Activated T-helper 1 cell treated with anti-CD3 and anti-CD28 coated beads, Interleukin-12 subunit alpha, Interleukin-12 subunit beta, Interleukin-2, Interleukin-4 antibody, amounts not matched to agents 30 ng/mL and 10 ng/mL and 1 ng/mL, durations not matched to agents 14 hours and 24 hours and 36 hours (primary cell): ENCODE measurements at places on chromosomes 2 and 18. TPM values are rescaled to one million over a fixed set of nuclear protein-coding genes. Genes with fewer than 3 reads are reported as not detected.
A peak's percentile ranks its signal among the peaks of the same experiment; 100 is the strongest.

The LRRC30 gene
- total RNA-seq = not detected in 2 replicates

The SERPINB13 gene
- total RNA-seq = not detected in 2 replicates

The ACADL gene
- total RNA-seq = not detected in 2 replicates

The COLEC11 gene
- total RNA-seq = not detected in 2 replicates

The GAREM2 gene
- 6.1 and 7.4 TPM in 2 replicates for total RNA-seq

The DSG4 gene
- not detected in 2 replicates for total RNA-seq

The TFCP2L1 gene
- total RNA-seq = 0.02 TPM in 1 of 2 replicates, not detected in the other

The MYOM1 gene
- total RNA-seq = 0.22 and 1.4 TPM in 2 replicates

The ATP6V1B1 gene
- not detected in 2 replicates for total RNA-seq

The CRYBA2 gene
- 0.36 TPM in 1 of 2 replicates, not detected in the other for total RNA-seq

The AGXT gene
- total RNA-seq = not detected in 2 replicates

The ICOS gene
- 143 and 150 TPM in 2 replicates for total RNA-seq

The SERTAD2 gene
- 27.3 and 28.5 TPM in 2 replicates for total RNA-seq

GRCh38 chr2:175030380-175031271 lies 25.4 kb upstream of the CHN1 start:
- DNase-seq = no peak

GRCh38 chr18:8724452-8724851 lies 19.1 kb downstream of the MTCL1 start:
- no peak for DNase-seq

DNA sequence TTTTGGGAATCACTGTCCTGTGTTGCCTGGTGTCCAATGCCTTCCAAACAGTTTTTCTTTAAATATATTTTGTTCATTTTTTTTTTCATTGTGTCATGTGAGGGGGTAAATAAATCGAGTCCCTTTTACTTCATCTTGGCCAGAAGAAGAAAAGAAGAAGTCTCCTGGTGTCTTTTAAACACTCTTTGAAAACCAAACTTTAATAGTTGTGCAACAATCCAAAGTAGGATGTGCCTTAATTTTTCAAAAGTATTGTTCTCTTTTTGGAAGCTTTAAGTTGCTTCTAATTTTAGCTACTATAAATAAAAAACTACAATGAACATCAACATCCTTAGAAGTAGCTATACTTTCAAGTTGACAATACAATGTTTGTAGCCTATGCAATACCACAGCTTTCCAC lies 154.9 kb downstream of the ATAD2B start:
- DNase-seq = no peak

- no peak for DNase-seq
These were observed 25.9 kb downstream of the CNGA3 start for GRCh38 chr2:98372121-98372520.

- no peak for DNase-seq
These were observed 55.2 kb downstream of the ANKMY1 start for GRCh38 chr2:240502430-240503121.

GRCh38 chr2:60719331-60719730 lies 36.7 kb upstream of the PAPOLG start:
- no peak for DNase-seq

- DNase-seq = no peak
These were observed 2.7 kb downstream of the SKOR2 start for GRCh38 chr18:47248604-47249313.

GRCh38 chr2:169979025-169979424 lies 151.8 kb downstream of the UBR3 start:
- no peak for DNase-seq

DNA sequence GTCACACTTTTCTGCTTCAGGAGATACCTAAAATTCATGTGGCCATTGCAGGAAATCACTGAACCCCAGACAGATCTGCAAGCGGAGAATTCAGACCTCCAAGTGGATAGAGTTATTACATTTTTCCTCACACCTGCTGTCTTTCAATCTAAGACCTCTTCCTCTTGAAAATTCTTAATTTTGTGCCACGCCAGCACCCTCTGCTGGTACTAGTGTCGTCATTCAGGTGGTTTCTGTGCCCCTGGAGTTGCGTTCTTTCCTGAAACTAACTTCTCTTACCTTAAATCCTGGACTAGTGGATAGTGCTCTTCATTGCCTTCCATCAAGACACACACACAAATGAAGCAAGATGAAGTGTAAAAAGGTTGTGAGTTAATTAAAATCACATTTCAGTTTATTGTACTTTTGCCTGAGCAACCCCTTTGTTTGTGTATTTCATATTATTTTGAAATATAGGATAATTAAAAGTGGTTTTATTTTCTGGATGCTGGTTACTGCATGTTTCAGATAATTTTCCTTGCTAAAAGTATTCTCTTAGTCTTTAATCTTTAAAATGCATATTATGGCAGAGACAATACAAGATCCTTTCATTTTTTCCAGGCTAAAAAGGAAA lies 1.6 kb upstream of the DNER start:
- DNase-seq = no peak

- DNase-seq = no peak
These were observed 236.8 kb upstream of the RBMS1 start for GRCh38 chr2:160730296-160730995.

- DNase-seq = no peak
These were observed 192.9 kb downstream of the INHBB start for GRCh38 chr2:120538691-120539423.

- DNase-seq = no peak
These were observed 28.9 kb upstream of the RNF152 start for GRCh38 chr18:61921621-61922235.

- DNase-seq = no peak
These were observed 79.6 kb downstream of the TFCP2L1 start for GRCh38 chr2:121205321-121205942.

DNA sequence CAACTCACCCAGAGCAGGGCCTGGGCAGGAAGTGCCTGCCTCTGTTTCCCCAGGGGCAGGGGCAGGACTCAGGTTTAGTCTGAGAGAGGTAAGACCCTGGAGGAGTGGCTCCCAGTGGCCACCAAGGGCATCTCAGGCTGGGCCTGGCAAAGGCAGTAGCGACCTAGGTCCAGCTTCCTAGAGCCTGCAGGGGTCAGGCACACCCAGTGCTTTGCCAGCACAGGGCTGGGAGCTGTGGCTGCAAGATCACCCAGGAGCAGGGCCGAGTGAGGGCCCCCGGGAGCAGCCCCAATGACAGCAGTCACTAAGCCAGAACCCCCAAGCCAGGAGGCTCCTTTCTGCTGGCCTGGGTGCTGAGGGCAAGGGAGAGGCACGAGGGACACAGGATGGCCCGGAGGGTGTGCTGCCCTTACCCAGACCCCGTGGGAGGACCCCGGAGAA lies 8.8 kb upstream of the DUSP2 start:
- no peak for DNase-seq

- DNase-seq = no peak
These were observed 5.6 kb upstream of the CCDC74B start for GRCh38 chr2:130150181-130151144.

DNA sequence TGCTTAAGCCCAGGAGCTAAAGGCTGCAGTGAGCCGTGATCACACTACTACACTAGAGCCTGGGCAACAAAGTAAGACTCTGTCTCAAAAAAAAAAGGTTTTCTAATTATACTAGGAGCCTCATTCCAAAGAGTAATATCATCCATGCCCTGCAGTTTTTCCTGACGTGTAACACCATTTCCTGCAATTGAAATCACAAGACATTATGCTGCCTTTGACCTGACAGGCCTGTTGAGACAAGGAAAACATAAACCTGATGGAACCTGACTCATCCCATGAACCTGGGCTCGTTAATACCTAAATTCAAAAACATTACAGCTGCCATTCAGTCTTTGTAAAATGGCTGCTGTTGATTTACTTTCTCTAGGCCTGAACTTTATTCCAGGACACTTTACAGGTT lies 58.7 kb upstream of the PEX13 start:
- DNase-seq = no peak

DNA sequence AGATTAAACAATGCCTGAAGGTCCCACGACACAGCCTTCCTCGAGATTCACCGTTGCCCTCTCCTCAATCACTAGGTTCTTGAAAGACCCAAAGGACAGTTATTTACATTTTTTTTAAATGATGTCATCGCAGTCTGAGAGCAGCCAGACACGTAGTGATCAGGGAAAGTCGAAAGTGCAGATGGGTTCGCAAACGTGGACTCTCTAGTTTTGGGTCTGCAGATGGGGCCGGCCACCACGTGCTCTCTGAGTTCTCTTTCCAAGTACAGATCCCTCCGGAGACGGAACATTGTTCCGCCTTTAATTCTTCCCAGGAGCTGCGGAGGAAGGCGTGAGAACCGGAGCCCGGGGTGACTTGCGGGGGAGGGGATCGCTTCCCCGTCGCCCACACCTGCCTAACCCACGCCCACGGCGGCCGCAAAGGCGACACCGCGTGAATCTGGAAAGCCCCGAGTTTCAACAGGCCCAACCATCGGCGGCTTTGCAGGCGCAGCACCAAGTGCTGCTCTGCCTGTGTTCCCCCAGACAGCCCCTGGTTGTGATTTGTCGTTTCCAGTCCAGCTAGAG lies 54.3 kb downstream of the PKDCC start:
- peak; percentile 92 for DNase-seq

DNA sequence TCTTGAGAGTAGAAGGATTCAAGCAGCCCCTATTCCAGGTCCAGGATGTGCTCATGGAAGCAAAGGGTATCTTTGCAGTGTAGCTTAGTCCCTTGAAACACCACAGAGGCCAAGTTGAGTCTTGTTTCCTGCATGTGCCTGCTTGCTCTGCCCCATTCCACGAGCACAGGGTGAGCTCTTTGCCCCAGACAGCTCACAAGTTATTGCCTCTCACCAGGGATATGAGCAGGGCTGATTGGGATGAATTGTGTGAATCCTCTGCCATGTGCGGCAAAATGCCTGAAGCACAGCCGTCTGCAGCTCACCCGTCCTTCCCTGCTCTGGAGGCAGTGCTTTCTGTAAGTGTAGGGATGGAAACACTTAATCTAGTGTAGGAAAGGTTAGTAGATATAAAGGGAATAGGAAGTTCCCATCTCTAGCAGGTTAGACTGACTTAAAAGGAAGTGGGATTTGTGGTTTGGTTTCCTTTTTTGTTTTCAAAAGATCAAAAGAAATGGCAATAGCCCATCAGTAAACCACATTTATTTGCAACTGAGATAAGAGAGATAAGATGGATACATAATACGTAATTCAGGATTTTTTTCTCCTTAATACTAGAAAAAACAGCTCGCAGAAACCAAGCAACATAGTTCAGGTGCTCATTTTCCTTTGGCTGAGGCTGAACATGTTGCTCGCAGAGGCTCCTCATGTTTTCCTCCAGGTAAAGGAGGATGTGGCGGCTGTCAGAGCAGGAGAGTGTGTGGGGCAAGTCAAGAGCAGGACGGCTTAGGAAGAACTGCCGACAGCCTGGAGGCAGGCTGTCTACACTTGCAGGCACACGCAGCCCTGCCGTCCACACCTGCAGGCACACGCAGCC lies 41.4 kb downstream of the TMEM182 start:
- no peak for DNase-seq

- DNase-seq = no peak
These were observed 63.5 kb downstream of the PLA2R1 start for GRCh38 chr2:159998961-159999360.
